Upper lobe of right lung (tissue), 1 donor: ENCODE measurements at places on chromosomes 2 and 18. TPM values are rescaled to one million over a fixed set of nuclear protein-coding genes. Genes with fewer than 3 reads are reported as not detected.

GRCh38 chr18:36756242-36756641, 72.6 kb downstream of the TPGS2 start:
- H3K36me3 ChIP-seq = no peaks in the 10 kb centered on the region
- no peak overlapping the region for H3K4me3 ChIP-seq
- no peak overlapping the region for H3K27ac ChIP-seq

DNA sequence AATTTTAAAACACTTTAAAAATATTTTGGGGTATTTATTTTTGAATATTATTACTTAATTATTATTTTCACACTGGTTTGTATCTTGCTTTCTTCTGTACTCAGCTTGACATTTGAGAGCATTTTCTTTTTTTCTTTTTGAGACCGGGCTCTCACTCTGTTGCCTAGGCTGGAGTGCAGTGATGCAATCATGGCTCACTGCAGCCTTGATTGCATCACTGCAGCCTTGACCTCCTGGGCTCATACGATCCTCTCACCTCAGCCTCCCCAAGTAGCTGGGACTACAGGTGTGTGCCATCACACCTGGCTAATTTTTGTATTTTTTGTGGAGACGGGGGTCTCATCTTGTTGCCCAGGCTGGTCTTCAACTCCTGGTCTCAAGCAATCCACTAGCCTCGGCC, 79.9 kb upstream of the DLX2 start:
- H3K27me3 ChIP-seq = no peaks in the 10 kb centered on the region
- H3K4me1 ChIP-seq = no peaks in the 10 kb centered on the region
- no peak for DNase-seq
- no peaks in the 10 kb centered on the region for H3K36me3 ChIP-seq
- no peak overlapping the region for H3K4me3 ChIP-seq

- no peak overlapping the region for H3K27ac ChIP-seq
- no peak for DNase-seq
- H3K4me1 ChIP-seq = no peaks in the 10 kb centered on the region
- H3K4me3 ChIP-seq = no peak overlapping the region
Observed at GRCh38 chr2:167681234-167682015, 566.0 kb downstream of the STK39 start.

- no peak overlapping the region for H3K4me3 ChIP-seq
- H3K36me3 ChIP-seq = no peaks in the 10 kb centered on the region
- DNase-seq = no peak
- no peaks in the 10 kb centered on the region for H3K27me3 ChIP-seq
- H3K4me1 ChIP-seq = no peaks in the 10 kb centered on the region
Observed at GRCh38 chr2:162734866-162735265, 103.7 kb downstream of the KCNH7 start.

DNA sequence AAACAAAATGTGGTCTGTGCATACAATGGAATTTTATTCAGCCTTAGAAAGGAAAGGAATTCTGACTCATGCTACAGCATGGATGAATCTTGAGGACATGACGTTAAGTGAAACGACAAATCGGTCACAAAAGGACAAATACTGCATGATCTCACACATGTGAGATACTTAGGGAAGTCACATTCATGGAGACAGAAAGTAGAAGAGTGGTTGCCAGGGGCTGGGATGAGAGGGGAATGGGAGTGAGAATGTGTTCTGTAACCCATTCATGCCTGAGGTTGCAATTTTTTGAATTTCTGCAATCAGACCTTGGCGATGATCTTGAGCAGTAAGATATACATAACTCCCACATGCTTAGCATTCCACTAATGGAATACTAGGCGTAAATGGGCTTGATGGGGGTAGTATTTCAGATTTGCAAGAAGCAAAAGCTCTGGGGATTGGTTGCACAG, 22.0 kb downstream of the FHL2 start:
- no peaks in the 10 kb centered on the region for H3K27me3 ChIP-seq
- H3K4me1 ChIP-seq = peaks cover 21% of the 10 kb centered on the region
- no peak overlapping the region for H3K4me3 ChIP-seq

- no peaks in the 10 kb centered on the region for H3K36me3 ChIP-seq
- H3K4me1 ChIP-seq = no peaks in the 10 kb centered on the region
- no peak overlapping the region for H3K27ac ChIP-seq
- no peak for DNase-seq
- H3K4me3 ChIP-seq = no peak overlapping the region
Observed at GRCh38 chr2:172957734-172958133, 117.9 kb upstream of the MAP3K20 start.

- DNase-seq = no peak
- no peaks in the 10 kb centered on the region for H3K4me1 ChIP-seq
- no peaks in the 10 kb centered on the region for H3K36me3 ChIP-seq
- H3K4me3 ChIP-seq = no peak overlapping the region
Observed at GRCh38 chr2:207459990-207460757, 69.6 kb upstream of the CREB1 start.

GRCh38 chr2:7752291-7752690, 835.1 kb downstream of the RNF144A start:
- no peak overlapping the region for H3K4me3 ChIP-seq
- H3K27ac ChIP-seq = no peak overlapping the region
- H3K27me3 ChIP-seq = no peaks in the 10 kb centered on the region
- DNase-seq = no peak
- H3K36me3 ChIP-seq = no peaks in the 10 kb centered on the region
- H3K4me1 ChIP-seq = no peaks in the 10 kb centered on the region

GRCh38 chr18:26971409-26971808, 105.9 kb upstream of the AQP4 start:
- no peaks in the 10 kb centered on the region for H3K4me1 ChIP-seq
- H3K27me3 ChIP-seq = no peaks in the 10 kb centered on the region
- no peaks in the 10 kb centered on the region for H3K36me3 ChIP-seq
- no peak for DNase-seq
- no peak overlapping the region for H3K27ac ChIP-seq

DNA sequence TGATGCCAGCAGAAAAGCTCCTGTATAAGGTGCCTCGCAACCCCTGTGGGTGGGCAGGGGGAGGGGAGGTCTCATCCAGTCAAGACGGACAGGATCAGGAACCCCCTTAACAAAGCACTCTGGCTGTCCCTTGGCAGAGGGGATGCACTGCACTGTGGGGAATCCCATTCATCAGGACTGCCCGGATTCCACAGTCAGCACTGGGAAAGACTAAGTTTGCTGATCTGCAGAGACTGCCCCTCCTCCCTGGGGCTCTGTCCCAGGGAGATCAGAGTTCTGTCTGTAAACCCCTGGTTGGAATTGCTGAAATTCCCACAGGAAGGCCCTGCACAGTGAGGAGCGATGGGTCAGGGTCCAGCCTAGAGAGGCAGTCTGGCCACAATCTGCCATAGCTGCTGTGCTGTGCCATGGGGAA, 149.5 kb upstream of the RBBP8 start:
- H3K4me1 ChIP-seq = no peaks in the 10 kb centered on the region
- no peak for DNase-seq
- H3K36me3 ChIP-seq = no peaks in the 10 kb centered on the region
- H3K4me3 ChIP-seq = no peak overlapping the region

DNA sequence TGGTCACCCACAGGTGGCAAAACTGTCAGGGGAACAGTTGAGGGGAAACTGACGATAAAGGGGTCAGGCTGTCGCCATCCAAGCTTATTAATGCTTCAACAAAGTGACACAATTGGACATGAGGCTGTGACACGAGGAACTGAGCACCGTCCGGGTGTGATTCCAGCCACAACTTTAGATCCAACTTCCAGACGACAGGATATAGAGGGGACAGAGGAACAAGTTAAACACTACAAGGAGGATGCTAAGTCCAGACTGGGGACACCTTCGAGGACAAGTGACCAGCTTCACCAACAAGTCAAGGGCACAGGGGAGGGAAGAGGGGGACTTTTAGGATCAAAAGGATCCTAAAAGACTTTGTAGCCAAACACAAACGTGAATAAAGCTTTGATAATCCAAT, 23.8 kb downstream of the BOK start:
- no peak overlapping the region for H3K4me3 ChIP-seq
- H3K36me3 ChIP-seq = peaks cover 30% of the 10 kb centered on the region
- no peaks in the 10 kb centered on the region for H3K4me1 ChIP-seq
- DNase-seq = no peak

- H3K36me3 ChIP-seq = no peaks in the 10 kb centered on the region
- H3K27ac ChIP-seq = no peak overlapping the region
- DNase-seq = peak; percentile 40
- H3K27me3 ChIP-seq = no peaks in the 10 kb centered on the region
- H3K4me1 ChIP-seq = peaks cover 13% of the 10 kb centered on the region
Observed at GRCh38 chr2:28345619-28346018, 47.0 kb upstream of the FOSL2 start.

- no peaks in the 10 kb centered on the region for H3K27me3 ChIP-seq
- no peak for DNase-seq
- no peaks in the 10 kb centered on the region for H3K36me3 ChIP-seq
- no peaks in the 10 kb centered on the region for H3K4me1 ChIP-seq
Observed at GRCh38 chr18:71942433-71942832, 601.7 kb downstream of the CBLN2 start.

DNA sequence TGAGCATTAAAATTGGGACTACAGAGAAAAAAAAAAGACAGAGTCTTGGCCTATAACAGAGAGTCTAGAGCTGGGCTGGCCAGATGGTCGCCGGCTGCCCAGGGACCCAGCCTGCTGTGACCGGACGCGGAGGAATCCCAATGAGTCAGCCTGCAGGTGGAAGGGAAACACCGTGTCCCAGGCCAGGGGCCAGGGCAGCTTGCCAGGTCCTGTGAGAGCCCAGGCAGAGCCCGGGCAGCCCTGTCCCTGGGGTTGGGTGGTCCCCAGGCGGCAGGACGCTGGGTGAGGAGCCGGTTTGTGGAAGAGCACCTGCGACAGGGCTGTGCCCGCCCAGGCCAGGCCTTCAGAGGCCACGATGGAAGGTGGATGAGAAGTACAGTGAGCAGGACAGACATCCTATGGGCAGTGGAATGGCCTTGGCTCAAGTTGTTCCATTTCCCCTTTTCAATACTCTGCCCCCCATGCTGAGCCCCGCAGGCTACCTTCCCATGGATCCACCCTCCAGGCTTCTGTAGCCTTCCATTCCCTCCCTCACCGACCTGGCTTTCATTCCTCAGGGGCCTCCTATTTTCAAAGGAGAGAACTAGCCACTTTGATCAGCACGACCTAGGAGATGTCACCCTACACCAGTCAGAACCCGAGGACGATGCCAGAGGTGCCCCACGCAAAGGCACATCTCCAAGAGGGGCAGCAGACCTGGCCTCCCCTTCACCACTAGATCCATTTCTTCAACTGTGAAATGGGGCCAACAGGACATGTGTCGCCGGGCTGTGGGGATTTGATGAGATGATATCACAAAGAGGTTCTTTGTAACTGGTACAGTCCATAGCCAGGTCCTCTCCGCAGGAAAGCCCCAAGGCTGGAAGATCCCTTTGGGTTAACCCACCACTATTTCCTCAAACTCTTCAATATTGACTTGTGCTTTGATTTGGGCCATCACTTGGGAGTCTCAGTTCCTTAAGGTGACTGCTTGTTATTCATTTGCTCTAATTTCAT, 87.5 kb downstream of the POLR1A start:
- no peak overlapping the region for H3K4me3 ChIP-seq
- H3K4me1 ChIP-seq = peaks cover 21% of the 10 kb centered on the region
- H3K27ac ChIP-seq = no peak overlapping the region
- DNase-seq = peak; percentile 81
- no peaks in the 10 kb centered on the region for H3K36me3 ChIP-seq
- H3K27me3 ChIP-seq = no peaks in the 10 kb centered on the region

DNA sequence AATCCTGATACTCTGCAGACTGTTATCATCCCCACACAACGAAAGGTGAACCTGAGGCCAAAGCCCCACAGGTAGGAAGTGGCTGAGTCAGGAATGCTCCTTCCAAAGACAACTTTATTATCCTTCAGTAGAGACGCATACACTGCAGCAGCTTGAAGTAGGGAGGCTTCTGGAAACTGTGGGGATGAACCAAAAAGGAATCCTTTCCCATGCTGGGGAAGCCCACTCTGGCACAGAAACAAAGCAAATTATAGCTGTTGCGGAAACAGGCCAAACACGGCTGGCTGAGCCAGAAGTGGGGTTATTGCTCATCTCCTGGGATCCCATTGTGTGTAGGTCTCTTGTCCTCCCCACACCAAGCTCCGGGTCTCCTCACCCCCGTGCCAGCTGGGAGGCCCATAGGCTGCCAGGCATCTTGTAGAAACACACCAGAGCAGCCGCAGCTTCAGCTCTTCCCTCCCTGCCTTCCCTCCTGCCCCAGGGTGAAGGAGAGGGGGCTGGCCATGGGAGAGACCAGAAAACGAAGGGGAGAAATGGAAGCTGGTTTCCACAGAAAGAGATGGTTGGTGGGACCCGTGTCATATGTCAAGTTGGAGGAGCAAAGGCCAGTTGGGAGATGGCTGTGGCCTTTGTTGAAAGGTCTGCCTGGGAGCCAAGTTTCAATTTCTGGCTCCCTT, 176.9 kb upstream of the NABP1 start:
- no peaks in the 10 kb centered on the region for H3K36me3 ChIP-seq
- H3K4me1 ChIP-seq = peaks cover 7% of the 10 kb centered on the region
- no peak overlapping the region for H3K4me3 ChIP-seq
- DNase-seq = no peak
- peak overlapping the region; percentile 49 for H3K27ac ChIP-seq

DNA sequence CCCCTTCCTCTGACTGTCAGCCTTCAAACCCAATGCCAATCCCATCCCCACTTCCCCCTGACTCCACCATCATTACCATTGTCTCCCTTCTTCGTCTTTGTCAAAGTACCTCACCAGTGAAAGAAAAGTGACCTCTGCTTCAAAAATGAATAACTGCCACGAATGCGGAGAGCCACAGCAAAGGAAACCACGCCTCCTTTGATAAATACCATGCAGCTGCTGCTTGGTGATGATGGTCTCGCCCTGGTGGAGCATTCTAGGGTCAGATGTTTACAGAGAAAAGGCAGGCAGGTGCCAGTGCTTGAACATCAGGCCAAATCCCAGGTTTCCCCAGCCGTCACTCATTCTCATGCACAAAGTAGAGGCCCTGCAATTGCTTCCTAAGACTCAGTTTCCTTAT, 162.2 kb downstream of the BCL11A start:
- H3K4me1 ChIP-seq = no peaks in the 10 kb centered on the region
- DNase-seq = no peak
- H3K27ac ChIP-seq = no peak overlapping the region

- no peak for DNase-seq
- H3K4me1 ChIP-seq = no peaks in the 10 kb centered on the region
Observed at GRCh38 chr2:179561702-179562101, 297.1 kb upstream of the SESTD1 start.

- H3K4me3 ChIP-seq = no peak overlapping the region
- H3K27ac ChIP-seq = no peak overlapping the region
- H3K27me3 ChIP-seq = peaks cover 4% of the 10 kb centered on the region
- no peak for DNase-seq
- H3K36me3 ChIP-seq = no peaks in the 10 kb centered on the region
Observed at GRCh38 chr2:98118161-98118560, 31.2 kb downstream of the VWA3B start.

Gene SYT4
- total RNA-seq = 1.1 TPM

Gene MBD1
- 56.3 TPM for total RNA-seq

Gene APCDD1
- 27.6 TPM for total RNA-seq

Gene PCARE
- total RNA-seq = 0.55 TPM

Gene NT5DC4
- not detected for total RNA-seq

Gene MAP3K19
- total RNA-seq = not detected

Gene NEMP2
- total RNA-seq = 8.0 TPM

Gene LRRTM4
- 0.41 TPM for total RNA-seq

Gene RGPD8
- 20.0 TPM for total RNA-seq

Gene LBX2
- total RNA-seq = 1.8 TPM
